ENCODE measurements at places on chromosomes 4 and X. TPM values are rescaled to one million over a fixed set of nuclear protein-coding genes. Genes with fewer than 3 reads are reported as not detected.

TEX11 gene
- total RNA-seq: not detected

FRAS1 gene
- total RNA-seq: 7.9 TPM

GAGE13 gene
- total RNA-seq: not detected

S100P gene
- total RNA-seq: not detected

PRR32 gene
- 3.0 TPM for total RNA-seq

MAGEB17 gene
- not detected for total RNA-seq

DDIT4L gene
- 3.6 TPM for total RNA-seq

RAI2 gene
- 33.2 TPM for total RNA-seq

HSFX3 gene
- total RNA-seq: not detected

HAND2 gene
- total RNA-seq: 131 TPM

DNA sequence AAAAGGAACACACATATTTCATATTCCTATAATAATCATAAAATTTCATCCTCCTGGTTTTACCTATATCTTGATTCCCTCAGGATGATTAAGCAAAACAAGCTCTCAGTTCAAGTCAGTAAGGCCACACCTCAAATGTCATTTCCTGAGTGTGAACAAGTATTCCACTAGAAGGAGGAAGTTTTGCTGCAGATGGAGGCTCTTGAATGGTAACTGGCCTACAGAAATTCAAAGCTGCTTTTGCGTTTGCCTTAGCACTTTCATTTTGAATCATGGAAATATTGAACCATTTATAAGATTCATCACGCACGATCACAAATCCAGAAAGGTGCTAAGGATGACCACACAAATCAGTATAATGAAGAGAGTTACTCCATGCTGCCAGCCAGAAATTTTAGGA, 254.4 kb upstream of the CXXC4 start:
- no peak for DNase-seq

GRCh38 chr4:72954811-72955210, 114.7 kb downstream of the COX18 start:
- DNase-seq: no peak

DNA sequence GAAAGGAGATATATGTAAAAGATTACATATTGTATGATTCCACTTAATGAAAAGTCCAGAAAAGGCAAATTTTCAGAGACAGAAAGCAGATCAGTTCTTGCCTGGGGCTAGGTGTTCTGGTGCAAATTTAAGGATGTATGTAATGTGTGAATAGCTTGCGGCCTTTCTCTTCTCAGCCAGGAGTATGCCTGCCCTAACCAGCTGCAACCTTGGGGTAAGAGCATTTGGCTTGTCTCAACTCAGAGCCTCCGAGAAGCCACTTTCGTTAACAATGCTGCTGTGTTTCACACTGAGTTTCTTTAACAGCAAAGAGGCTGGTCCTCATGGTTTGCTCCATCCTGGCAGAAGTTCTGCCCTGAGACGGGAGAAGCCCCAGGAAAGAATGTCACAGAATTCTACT, 102.7 kb downstream of the SPCS3 start:
- no peak for DNase-seq

DNA sequence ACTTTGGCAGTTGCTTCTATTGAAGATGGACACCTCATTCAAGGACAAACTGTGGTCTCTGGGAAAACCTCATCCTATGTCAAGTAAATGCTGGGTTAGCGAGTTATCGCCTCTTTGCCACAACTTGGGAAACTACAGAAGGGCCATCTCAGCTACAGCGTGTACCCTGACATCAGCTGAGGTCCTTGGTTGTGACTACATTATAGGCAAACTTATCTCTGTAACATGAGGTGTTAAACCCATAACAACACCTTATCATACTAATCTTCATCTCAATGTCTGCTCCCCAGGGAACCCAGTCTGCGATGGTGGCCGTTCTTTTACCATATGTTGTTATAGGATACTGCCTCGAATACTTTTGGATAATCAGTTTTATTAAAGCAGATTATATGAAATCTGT, 1862.7 kb downstream of the STIM2 start:
- no peak for DNase-seq

DNA sequence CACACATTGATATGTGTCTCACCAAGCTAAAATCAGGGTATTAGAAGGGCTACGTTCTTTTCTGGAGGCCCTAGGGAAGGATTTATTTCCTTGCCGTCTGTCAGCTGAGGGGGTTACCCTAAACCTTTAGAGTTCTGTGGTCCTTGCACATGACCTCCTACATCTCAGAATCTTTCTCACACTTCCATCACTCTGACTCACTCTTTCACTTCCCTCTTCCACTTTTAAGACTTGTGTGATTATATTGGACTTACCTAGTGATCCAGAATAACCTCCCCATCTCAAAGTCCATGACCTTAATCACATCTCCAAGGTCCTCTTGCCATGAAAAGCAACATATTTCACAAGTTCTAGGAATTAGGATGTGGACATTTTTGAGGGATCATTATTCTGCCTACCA, 53.6 kb upstream of the FUNDC1 start:
- no peak for DNase-seq

DNA sequence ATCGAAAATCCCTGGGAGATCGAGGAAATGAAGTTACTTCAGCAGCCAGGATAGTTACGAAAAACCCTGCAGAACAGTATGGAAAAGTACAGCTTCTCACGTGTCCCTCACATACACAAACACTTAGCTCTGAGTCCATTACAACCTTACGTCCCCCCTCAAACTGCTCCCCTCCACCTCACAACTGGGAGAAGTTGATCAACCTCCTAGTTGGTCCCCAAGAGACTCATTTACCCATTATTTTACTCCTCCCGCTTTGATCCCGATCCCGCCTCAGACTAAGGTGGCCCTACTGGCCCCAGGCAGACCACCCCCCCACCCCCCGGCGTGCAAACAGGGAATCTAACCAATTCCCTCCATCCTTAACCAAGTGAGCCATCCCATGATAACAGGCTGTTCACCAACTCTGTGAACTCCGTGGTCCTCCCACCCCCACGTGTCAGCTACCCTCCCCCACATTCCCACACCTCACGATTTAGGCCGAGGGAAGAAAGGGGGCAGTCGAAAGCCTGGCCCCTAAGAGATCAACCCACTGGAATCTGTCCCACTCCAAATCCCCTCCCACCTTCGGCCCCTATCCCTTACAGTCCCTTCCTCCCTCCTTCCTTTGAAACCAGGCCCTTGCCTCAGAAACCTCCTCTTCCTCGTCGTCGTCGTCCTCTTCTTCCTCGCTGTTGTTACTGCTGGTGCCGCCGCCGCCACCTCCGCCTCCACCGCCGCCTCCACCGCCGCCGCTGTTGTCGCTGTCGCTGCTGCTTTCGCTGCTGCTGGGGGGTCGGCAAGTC, 755 bp downstream of the ANKRD17 start:
- no peak for DNase-seq

DNA sequence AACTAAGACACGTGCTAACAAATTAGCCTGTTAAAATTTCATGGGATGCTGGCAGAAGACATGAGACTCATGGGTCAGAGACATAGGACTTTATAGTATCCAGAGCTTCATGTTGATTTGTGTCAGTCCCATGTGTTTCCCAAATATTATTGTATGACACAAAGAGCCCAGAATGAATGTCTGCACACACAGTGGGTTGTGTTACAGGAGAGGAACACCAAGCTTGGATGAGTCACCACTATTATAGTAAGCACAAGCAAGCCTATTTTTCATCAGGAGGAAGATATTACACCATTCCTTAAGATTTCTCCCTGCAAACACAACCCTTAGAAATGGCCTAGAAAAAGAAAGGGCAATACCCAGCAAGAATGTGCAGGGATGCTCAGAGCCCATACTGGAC, 15.4 kb downstream of the BBS12 start:
- no peak for DNase-seq

- DNase-seq: no peak
These were observed 195.2 kb upstream of the PUDP start for GRCh38 chrX:7343181-7343580.

DNA sequence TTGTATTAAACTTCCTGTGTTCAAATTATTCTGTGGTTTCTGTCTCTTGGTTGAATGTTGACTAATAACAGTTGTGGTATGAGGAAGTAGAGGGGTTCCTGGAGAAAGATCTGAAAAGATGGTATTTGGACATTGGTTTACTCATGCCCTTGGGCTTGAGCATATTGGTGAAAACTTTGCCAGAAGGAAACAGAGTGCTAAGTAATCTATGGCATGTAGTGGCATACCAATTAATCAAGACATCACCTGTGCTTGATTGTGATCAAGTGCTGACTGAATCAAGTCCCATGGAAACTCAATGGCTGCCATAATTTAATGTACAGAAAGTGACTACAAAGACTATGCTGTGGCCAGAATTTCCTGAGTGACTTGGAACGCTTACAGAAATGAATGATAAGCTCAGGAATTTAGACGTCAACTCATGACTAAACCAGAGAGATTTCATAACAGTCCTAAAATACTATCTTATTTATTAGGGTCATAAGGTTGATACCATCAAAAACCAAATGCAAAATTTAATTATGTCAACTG, 2062.9 kb downstream of the ARAP2 start:
- no peak for DNase-seq

DNA sequence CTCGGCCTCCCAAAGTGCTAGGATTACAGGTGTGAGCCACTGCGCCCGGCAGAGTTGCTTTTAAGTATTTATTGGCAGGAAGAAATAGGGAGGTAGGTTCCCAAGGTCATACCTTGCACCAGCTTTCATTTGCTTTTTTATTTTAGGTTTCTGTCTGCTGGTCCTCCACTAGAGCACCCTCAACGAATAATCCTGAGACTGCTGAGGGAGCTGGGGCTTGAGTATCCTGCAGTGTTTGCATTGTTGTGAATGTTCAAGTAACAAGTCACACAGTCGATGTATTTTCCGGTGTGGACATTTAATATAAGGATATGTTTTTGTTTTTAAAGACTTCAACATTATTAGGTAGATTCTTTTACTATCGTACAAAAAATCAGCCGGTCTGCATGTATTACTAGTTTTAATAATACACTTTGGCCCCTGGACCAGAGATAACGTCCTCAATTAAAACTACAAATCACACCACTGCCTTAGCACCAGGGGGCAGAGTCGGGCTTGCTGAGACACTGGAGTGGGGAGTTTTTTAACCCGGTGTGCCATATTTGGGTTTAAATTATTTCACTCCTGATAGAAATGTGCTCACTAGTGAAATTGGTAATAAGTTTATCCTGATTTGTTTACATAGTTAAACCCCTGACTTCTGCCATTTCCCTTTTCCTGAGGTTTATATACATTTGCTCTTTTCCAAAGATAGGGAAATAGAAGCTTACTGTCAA, 11.6 kb downstream of the SMIM20 start:
- DNase-seq: peak; percentile 76

DNA sequence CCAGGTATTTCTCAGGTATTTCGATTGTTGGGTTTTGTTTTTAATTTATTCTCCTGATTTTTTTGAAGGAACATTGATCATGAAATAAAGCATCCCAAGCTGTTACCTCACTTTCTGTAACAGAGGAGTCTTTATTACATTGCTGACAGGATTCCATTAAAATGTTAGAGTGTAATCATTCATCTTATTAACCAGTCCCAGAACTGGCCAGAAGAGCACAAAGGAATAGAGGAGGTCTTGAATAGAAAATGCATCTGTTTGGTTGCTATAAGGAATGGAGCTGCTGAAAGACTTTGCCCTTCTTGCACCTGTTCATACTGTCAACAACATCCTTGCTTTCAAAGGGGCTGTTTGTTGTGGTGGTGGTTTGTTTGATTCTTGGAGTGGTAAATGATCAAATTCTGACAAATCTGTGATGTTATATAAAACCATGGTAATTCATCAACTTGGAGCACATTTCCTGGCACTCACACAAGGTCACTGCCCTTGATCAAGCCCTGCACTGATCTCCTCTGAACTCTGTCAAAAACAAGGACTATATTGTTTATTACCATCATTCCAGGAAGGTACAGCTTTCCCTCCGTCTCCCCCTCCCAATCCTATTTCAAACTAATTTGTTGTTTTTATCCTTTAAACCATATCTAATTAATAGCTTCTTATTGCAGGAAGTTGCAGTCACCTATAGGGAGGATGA, 215.8 kb downstream of the PCDH19 start:
- no peak for DNase-seq

GRCh38 chrX:118566359-118566758, 70.7 kb downstream of the DOCK11 start:
- DNase-seq: no peak

DNA sequence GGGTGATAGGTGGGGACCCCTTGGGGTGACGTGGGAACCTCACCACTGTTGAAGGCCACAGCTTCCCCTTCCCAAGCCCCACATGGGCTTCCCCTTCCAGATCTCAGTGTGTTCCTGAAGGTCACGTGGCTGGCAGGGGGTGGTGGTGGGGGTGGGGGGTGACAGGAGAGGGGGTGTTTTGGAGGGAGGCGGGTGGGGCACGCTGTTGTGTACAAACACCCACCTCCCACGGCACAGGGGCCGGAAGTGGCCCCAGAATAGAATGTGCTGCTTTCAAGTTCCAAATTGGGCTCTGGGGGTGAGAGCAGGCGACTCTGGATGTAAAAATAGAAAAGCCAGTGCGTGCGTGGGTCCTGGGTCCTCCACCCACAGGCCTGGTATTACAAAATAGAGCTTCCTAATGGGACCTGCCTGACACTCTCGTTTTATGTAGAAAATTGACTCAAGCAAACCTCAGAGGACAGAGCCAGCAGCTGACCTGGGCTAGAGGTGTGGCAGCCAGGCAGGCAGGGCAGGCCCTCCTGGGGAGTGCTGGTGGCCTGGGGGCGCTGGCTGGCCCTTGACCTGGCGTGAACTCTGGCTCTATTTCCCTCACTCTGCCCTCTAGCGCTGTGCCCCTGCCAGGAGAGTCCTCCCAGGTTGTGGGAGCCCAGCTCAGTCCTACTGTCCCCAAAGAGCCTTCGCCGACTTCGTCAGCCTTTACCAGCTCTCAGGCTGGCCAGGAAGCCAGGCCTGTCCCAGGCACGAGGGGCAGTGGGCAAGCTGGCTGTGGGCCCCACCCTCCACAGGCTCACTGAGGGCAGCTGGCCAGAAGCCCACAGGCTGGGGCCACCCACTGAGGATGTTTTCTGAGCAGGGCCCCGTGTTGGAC, 5.4 kb upstream of the SH3BP2 start:
- peak; percentile 79 for DNase-seq

DNA sequence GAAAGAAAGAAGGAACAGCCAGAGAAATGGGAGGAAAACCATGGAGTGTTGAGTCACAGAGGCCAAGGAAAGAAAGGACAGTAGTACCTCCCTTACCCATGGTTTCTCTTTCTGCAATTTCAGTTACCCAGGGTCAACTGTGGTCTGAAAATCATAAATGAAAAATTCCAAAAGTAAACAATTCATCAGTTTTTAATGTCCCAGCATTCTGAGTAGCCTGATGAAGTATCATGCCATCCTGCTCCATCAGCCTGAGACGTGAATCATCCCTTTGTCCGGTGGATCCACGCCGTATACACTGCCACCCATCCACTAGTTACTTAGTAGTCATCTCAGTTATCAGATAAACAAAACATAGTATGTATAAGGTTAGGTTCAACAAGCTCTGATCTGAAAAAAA, 114.2 kb downstream of the COMMD8 start:
- no peak for DNase-seq
